ENCODE measurements at places on chromosomes 2 and 18.

GRCh38 chr2:233408366-233409285 lies 54.3 kb downstream of the DGKD start:
- no peak for DNase-seq

- no peak for DNase-seq
Measured at GRCh38 chr2:144774809-144775208, 254.9 kb upstream of the ZEB2 start.

- no peak for DNase-seq
Measured at GRCh38 chr2:188404341-188405004, 112.8 kb downstream of the GULP1 start.

DNA sequence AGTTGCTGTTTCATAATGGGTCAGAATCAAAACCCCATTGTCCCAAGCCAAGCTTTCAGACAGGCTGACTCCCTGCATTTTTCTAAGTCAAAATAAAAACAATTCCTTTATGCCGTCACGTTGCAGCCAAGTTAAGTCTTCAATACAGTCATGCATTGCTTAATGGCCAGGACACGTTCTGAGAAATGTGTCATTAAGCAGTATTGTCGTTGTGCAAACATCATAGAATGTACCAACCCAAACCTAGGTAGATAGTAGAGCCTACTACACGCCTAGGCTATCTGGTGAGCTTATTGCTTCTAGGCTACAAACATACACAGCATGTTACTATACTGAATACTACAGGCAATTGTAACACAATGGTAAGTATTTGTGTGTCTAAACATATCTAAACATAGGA lies 160.4 kb upstream of the FOSL2 start:
- DNase-seq = no peak

GRCh38 chr2:55164534-55165480 lies 67.3 kb downstream of the CLHC1 start:
- no peak for DNase-seq

GRCh38 chr2:100757621-100758394 lies 62.1 kb upstream of the NPAS2 start:
- no peak for DNase-seq

DNA sequence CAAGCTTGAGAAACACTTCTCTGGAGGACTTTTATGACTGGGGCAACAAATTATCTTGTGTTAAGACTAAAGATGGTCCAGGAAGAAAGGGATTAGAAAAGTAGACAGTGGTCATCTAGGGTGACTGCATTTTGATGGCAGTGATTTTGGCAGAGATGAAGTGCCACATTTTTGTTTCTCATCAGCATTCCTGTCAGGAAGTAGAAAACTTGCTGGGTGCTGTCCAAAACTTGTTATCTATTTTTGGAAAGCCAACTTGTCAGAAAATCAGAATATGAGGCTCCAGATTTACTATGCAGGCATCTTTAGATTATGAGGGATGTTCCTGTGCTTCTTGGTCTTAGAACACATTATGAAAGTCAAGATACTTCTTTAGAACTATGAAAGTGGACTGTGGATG lies 29.0 kb upstream of the CALCRL start:
- no peak for DNase-seq

GRCh38 chr18:33641141-33641540 lies 63.1 kb downstream of the ASXL3 start:
- no peak for DNase-seq

DNA sequence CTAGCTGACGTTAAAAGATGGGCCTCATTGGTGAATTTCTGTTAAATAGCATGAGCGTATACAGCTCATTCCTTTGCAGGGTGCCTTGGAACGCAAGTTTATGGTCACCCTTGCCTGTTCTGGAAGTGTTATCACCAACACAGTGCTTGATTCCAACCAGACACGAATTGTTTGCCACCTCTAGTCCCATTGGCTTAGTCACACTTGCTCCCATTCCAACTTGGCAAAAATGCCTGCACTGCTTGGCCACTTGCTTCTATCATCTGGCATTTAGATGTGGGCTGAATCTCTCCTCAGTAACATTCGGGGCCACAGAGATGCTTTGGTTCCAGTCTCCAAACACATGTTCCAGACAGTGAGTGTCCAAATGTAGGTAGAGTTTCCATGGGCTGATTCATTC lies 27.5 kb upstream of the ACVR1 start:
- no peak for DNase-seq

- DNase-seq = no peak
Measured at GRCh38 chr18:10148189-10148929, 234.5 kb downstream of the VAPA start.

- DNase-seq = no peak
Measured at GRCh38 chr2:118969734-118970395, 27.9 kb downstream of the MARCO start.

- no peak for DNase-seq
Measured at GRCh38 chr2:145028101-145028920, 508.4 kb upstream of the ZEB2 start.

GRCh38 chr2:28342081-28342967 lies 50.3 kb upstream of the FOSL2 start:
- no peak for DNase-seq

GRCh38 chr18:39424261-39424660 lies 1858.7 kb upstream of the CELF4 start:
- DNase-seq = no peak

GRCh38 chr2:239789711-239790110 lies 235.4 kb downstream of the NDUFA10 start:
- DNase-seq = no peak

- DNase-seq = no peak
Measured at GRCh38 chr18:3135536-3135935, 84.2 kb downstream of the MYOM1 start.

- DNase-seq = no peak
Measured at GRCh38 chr2:65064728-65065552, 8.7 kb downstream of the CEP68 start.

GRCh38 chr18:11591957-11592356 lies 17.4 kb upstream of the SLC35G4 start:
- no peak for DNase-seq

GRCh38 chr2:211077216-211077767 lies 520.9 kb downstream of the CPS1 start:
- no peak for DNase-seq

DNA sequence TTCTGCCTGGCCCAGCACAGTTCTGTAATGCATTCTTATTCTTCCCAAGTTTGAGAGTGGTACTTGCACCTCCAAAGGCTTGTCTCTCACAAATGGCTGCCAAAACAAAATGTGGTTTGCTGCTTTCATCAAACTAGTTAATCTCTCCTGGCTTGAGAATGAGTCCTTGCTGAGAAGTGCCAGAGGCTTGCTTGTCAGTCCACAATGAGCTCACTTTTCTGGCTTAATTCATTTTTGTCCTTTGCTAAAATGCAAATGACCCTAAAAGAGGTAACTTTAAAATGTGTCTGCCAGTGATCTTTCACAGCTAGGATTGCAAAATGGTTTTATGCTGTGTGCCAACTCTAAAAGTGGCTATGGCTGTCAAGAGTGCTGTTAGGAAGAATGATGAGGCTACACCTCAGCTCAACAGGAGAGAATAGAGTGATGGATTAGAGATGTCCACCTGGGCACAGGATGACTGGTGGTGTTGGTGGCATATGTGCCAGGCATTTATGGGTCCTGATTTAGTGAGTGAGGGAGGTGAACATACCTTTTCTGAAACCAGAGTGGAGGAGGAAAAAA lies 291.2 kb upstream of the HNMT start:
- no peak for DNase-seq

DNA sequence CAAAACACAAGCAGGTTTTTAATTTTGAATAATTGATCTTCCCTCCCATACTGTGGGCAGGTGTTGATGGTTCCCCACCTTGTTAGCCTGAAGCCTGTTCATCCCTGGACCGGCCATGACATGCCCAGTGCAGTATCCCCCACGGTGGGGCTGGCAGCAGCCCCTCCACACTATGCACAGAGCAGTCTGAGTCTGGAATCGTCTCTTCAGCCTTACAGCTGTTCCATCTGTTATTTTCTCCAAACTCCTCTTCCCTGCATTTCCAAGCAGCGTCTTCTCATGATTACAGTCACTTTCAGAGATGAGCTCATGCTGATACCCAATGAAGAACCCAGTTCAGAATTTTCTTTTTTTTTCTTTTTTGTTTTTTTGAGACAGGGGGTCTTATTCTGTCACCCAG lies 68.2 kb downstream of the ADI1 start:
- DNase-seq = no peak

- DNase-seq = no peak
Measured at GRCh38 chr2:46486436-46486835, 7.1 kb downstream of the TMEM247 start.

- DNase-seq = no peak
Measured at GRCh38 chr2:41886757-41887156, 161.1 kb upstream of the PKDCC start.

DNA sequence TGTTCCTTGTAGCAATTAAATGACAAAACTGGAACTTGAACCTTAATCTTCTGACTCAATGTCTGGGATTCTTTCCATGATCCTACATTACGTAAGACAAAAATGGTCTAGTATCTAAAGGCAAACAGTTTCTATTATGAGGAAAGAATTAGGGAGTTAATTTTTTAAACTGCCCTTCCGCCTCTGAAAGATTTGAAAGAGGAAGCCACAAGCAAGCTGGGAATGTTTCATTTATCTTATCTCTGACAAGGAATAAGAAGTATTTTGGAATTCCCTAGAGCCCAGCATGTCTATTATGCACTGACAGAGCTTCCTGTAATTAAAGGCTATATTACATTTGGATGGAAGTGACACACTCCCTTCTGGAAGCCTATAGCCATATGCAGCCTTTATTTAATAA lies 558.8 kb upstream of the CDH2 start:
- DNase-seq = no peak

DNA sequence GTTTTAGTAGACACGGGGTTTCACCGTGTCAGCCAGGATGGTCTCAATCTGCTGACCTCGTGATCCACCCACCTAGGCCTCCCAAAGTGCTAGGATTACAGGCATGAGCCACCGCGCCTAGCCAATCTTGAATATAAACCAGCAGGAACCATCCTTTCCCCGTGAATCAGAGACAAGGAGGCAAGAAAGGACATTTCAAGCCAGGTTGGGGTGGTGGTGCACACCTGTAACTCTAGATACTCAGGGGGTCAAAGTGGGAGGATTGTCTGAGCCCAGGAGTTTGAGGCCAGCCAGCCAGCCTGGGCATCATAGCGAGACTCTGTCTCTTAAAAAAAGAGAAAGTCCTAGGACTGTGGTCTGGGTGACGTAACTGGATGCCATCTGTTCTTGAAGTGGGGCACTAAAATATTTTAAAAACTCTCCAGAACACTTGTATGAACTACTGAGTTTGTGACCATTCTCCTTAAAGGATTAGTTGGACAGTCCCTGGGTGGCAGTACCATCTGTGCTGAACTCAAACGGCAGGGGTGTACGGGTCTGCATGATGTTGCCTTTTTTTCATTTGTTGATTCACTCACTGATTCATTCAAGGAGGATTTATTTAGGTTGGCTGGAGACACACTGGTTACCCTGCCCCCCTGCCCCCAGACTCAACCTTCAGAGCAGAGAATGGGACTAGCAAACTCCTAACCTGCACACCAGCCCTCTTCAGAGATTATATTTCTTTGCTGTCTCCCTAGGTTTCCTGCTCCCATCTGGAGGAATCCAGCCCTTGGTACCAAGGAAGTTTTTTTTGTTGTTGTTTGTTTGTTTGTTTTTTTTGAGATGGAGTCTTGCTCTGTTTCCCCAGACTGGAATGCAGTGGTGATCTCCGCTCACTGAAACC lies 2.9 kb upstream of the TLX2 start:
- DNase-seq = no peak

DNA sequence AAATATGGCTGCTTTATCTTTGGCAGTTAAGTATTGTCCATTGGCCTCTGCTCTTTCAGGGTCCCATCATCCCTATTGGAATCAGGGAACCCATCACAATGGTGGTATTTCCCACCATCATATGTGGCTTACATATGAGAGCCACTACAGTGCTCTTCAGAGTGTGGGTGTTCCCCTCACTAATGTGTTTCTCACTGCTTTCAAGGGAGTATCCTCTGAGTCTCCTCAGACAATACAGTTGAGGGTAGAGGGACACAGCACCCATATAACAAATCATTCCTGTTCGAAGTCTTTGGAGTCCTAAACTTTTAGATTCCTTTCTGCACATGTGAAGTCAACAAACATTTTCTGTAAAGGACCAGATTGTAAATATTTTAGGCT lies 48.8 kb upstream of the DNAJC10 start:
- DNase-seq = no peak

DNA sequence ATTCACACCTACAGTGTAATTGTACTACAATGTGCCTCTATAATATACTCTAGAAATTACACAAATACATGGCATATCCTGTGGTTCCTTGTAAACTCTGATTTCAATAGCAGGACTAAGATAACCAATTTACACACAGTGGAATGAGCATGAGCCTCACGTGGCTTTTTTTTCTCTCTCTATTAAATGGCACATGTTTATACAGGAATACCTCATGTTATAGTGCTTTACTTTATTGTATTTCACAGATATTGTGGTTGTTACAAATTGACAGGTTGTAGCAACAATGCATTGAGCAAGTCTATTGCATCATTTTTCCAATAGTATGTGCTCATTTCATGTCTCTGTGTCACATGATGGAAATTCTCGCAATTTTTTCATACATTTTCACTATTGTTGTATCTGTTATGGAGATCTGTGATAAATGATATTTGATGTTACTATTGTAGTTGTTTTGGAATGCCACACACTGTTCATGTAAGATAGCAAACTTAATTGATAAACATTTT lies 260.0 kb downstream of the FSIP2 start:
- no peak for DNase-seq

DNA sequence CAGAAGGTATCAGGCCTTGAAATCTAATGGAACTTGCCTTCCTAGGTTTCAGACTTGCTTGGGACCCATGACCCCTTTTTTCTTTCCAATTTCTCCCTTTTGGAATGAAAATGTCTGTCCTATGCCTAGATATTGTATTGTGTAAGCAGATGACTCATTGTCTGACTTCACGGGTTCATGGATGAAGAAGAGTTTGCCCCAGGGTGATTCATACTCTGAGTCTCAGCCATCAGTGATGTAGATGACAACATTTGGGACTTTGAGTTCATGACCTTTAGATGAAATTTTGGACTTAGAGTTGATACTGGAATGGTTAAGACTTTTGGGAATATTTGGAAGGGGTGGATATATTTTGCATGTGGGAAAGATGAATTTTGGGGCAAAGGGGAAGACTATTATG lies 11.2 kb upstream of the SCYGR5 start:
- peak; percentile 46 for DNase-seq

DNA sequence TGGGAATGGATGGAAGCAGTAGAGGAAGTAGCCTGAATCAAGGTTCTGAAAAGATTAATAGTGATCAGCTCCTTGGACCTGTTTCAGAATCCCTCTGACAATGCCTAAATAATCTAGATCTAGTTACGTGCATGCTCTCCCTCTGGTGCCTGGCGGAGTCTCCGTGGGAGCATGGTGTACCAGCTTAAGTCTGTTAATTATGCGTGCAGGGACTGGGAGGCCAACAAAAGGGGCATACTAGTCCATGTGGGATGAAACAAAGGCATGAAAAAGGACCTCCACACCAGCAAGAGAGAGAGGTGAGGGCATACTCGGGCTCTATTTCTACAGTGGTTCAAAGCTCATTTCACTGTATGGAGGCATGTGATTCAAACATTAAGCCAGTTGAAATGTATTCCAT lies 200.3 kb downstream of the DPP4 start:
- no peak for DNase-seq

GRCh38 chr2:203997980-203998809 lies 61.6 kb downstream of the ICOS start:
- DNase-seq = no peak

Data from 8988T (cell line).